ENCODE measurements at places on chromosomes 5 and 9.
A peak's percentile ranks its signal among the peaks of the same experiment; 100 is the strongest.

DNA sequence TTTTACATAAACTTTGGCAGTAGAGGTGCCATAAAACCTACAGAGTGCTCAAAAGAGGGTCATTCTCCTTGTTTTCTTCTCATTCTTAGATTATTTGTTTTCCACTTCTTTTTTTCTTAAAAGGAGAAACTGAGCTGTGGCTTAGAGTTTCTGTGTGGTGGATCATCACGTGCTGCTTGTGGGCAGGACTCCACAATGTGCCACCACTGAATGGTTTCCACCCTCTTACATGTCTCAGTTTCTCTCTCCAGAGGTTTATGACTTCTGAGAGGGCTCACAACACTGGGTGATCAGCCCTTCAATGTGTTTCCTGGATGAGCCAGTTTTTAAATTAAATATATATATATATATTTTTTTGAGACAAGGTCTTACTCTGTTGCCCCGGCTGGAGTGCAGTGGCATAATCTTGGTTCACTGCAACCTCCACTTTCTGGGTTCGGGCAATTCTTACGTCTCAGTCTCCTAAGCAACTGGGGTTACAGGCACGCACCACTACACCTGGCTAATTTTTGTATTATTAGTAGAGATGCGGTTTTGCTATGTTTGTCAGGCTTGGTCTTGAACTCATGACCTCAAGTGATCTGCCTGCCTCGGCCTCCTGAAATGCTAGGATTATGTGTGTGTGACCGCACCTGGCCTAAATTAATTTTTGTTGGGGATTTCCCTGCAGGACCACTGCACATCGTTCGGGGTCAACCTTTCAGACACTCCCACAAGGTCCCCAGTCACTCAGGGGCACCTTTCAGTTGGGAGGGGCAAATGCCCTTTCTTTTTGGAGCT, 3.1 kb upstream of the UNC13B start:
- no peak for DNase-seq

DNA sequence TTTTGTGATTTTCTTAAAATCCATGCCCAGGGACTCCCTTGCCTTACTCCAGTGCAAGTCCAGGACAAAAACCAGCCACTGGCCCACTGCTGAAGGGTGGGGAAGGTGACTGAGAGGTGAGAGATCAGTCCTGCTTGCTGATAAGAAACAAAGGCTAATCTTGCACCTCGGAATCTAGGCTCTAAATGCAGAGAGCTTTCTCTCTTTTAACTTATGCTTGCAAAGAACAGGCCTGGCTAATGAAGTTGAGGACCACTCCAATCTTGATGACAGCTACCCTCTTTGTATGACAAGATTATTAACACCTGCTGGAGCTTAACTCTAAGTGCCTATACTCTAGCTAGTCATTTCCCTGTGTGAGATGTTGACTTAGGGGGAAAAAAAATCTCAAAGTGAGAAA, 8.8 kb downstream of the TLE1 start:
- DNase-seq: no peak

DNA sequence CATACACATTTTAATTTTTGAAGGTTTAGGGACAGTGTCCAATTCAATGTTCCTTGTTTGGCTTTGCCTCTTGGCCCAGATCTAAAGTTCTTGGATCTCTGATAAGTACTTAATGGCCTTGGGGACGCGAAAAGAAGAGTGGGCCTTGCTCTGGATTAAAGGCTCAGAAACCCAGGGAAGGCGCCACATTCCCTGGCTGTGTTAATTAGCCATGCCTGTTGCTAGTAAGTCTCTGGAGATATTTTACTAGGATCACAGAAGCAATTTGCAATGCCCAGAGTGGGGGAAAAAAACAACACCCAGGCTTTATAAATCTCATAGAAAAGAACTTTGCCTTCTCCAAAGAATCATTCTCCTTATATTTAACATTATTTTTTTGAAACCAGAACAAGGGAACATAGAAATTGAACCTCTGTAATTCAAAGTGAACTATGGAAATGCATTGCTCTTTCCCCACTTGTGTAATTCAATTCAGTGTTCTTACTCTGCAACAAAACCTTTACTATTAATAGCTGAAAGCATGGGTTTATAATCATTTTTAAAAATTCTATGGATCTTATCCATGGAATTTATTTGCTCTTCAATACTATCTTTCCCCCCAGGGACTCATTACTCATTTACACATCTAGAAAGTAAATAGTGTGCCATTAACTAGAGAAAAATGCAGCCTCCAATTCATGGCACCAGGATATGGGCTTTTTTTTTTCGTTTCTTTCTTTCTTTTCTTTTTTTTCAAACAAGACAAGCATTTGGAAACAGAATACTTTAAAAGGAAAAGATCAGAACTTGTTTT, 172.2 kb upstream of the ANKRD55 start:
- no peak for DNase-seq

DNA sequence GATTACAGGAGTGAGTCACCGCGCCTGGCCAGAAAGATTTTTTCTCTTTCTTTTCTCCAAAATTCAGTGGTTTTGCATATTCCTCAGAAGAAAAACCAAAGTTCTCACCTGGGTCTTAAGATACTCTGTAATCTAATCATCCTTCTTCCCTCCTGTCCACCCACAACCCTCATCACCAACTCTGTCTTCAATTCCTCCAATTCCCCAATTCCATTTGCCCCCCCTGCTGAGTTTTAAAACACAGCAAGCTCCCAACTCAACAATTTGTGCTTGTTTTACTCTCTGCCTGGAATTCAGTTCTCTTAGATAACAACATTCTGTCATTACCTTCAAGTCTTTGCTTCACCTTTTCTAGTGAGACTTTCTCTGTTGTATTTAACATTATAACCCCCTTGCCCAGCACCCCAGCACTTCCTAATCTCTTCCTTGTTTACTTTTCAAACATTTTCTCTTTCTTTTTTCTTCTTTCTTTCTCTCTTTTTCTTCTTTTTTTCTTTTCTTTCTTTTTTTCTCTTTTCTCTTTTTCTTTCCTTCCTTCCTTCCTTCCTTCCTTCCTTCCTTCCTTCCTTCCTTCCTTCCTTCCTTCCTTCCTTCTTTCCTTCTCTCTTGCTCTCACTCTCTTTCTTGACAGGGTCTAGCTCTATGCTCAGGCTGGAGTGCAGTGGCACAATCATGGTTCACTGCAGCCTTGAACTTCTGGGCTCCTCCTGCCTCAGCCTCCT, 7.8 kb downstream of the TEX48 start:
- no peak for DNase-seq

DNA sequence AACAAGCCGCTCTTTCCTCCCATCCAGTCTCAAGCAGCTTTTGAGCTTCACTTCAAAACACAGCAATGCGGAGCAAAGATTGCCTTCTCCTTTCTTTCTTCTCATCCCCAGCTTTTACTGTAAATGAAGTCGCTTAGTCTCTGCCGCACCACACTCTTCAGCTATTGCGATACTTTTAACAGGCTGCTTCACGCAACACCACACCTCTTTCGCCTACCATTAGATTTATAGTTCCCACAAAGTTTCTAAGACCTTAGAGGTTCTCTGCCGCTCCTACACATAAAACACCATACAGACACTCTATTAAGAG, 711 bp downstream of the PGGT1B start:
- no peak for DNase-seq

DNA sequence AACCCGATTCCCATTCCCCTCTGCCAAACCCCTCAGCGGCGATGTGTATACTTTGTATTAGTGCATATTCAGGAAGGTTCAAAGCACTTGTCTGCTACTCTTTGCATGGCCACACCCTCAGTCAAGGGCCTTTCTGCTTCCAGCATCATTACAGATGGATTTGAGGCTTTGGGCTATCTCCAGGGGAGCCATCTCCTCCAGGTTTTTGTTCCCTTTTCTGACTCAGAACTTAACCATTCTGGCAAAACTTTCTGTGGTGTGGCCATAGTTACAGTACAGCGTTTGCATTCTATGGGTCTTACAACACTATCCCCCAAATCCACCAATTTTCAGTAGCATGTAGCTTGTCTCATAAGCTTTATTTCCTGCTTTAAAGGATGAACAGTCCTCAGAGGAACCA, 36.0 kb upstream of the SVEP1 start:
- no peak for DNase-seq

- DNase-seq: no peak
Measured at GRCh38 chr5:154238776-154239481, 48.4 kb downstream of the GALNT10 start.

DNA sequence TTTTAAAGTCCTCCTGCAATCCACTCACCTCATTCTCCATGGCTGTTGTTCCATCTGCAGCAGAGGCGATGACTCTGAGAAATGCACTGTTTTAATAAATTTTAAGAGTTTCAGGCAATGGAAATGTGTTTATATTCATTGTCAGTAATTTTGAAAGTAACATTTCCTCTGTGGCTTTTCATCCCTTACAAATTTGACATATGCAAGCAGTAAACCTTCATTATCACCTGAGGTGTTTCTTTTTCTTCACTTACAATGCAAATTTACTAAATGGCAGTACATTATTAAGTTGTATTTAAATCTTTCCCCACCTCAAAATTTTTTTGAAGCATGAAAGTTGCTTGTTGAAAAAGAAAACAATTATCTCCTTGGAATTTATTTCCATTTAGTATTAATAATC, 136.9 kb downstream of the DIRAS2 start:
- no peak for DNase-seq

GRCh38 chr5:151770383-151771258, 1.1 kb upstream of the G3BP1 start:
- DNase-seq: peak; percentile 27

DNA sequence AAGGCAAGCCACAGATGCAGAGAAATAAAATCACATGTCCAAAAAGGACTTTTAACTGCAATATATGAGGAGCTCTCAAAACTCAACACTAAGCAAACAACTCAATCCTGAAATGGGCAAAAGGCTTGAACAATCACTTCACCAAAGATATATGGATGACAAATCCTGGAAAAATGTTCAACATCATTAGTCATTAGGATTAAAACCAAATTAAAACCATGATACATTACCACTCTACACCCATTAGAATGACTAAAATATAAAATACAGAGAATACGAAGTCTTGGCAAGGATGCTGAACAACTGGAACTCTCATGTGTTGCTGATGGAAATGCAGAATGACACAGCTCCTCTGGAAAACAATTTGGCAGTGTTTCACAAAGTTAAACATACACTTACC, 277.4 kb downstream of the TLE1 start:
- DNase-seq: no peak

DNA sequence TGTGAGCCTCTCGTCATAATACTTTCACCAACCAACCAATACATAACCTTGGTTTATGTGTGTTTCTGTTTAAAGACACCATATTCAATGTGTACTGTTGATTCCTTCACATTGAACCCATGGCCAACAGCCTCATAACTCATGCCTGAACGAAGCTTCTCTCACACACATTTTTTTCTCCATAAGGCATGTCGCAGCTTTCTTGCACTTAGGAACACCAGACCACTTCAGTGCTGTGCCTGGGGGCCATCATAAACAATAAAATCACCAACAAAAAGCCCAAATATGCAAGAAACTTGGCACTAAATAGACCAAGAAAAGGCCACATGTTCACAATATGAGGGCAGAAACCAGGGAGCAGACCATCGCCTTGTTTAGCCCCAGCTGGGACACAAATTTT, 192.2 kb downstream of the ROR2 start:
- DNase-seq: no peak

- DNase-seq: no peak
Measured at GRCh38 chr5:32022638-32023037, 151.5 kb downstream of the GOLPH3 start.

DNA sequence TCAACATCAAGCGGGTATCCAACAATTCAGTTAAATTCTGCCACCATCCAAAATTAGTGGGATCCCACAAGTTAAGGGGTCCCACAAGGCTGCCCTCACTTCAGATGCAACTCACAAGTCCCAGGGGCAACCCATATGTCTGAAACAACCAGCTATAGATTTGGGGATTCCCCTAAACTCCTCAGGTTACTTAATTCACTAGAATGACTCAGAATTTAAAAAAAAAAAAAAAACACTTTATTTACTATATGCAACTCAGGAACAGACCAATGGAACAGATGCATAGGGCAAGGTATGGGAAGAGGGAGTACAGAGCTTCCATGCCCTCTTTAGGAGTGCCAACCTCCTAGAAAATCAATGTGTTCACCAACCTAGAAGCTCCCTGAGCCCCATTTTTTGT, 15.1 kb downstream of the AUH start:
- DNase-seq: no peak

DNA sequence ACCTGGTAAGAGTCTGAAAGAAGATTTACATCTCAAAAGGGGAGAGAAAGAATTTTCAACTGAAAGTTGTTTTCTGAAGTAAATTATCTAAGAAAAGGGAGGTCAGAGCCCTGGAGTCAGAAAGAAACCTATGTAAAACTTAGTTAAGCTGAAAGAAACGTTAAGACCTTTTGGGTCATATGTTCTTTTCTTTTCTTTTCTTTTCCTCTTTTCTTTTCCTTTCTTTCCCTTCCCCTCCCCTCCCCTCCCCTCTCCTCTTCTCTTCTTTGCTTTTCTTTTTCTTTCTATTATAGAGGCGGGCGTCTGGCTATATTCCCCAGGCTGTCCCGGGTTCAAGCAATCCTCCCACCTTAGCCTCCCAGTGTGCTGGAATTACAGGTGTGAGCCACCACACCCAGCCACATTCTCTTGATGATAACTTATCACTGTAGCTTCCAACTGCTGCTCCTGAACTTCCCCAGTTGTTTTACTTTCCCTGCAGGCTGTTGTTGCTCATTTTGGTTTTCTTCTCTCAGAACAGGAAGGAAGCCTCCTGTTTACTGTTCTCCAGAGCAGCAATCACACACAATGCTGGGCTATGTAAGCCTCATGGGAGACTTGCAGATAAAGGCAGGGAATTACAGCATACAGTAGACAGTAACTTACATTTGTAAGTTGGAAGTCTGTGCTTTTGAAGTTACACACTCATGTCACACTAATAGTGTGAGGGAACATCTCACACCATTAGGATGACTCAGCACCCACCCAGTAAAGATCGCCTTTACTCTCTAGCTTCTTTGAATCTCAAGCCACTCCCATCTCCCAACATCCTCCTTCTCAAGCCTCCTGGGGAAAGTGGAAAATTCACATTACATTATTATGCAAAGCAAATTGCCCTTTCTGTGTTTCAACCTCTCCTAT, 2216.6 kb upstream of the WWC1 start:
- DNase-seq: no peak

DNA sequence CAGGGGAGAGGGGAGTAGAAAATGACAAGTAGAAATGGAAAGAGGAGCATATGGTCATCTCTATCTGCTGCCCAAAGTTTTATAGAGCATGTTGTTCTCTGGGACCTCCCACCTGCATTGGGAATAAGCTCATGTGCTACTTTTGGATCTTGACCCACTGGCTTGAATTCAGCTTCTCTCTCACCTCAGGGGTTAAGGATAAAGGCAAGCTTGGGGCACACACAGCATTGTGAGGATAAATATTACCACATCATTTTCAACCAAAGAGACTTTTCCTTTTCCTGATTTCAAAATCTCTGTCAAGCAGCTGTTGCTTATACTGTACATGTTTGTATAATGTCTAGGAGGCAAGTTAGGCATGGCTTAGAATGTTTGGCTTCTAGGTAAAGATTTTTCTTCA, 16.6 kb downstream of the ATP10B start:
- DNase-seq: no peak

DNA sequence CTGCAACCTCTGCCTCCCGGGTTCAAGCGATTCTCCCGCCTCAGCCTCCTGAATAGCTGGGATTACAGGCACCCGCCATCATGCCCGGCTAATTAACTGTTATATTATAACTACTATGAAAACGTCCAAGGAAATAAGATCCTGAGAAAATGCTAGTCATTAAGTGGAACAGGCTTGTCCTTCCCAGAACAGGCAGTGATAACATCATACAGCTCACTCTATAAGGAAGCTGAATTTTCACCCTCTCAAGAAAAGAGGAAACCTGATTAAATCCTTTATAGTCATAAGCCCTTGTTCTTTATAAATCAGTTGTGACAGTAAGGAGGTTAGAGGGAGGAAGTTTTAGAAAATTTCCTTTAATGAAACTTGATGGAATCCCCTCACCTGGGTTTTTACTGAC, 163.9 kb upstream of the CLINT1 start:
- no peak for DNase-seq

Data from stimulated activated CD4-positive, alpha-beta T cell treated with anti-CD3 and anti-CD28 coated beads, Interleukin-15, amount 100 ng/mL, for 48 hours (primary cell).